ENCODE measurements at places on chromosomes 5 and 9.

DNA sequence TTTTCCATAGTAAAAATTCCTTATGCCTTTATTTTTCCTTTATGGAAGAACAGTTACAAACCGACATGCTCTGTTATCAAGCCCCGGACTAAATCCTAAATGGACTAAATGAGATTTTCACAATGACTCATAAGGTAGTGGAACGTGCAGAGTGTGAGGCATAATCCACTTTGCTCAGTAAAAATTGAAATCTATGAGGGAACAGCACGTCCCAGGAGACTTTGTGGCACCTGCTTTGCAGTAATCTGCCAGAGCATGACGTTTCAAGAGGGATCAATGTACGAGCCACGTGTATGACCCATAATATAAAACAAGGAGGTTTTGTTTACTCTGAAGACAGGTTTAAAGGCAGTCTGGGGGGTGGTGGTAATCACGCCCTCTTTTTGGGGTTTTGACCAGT lies 83.8 kb upstream of the GNA14 start:
- H3K4me1 ChIP-seq = peaks cover 13% of the 10 kb centered on the region
- no peak overlapping the region for H3K4me3 ChIP-seq
- H3K36me3 ChIP-seq = peaks cover 36% of the 10 kb centered on the region
- H3K27ac ChIP-seq = no peak overlapping the region
- DNase-seq = no peak

GRCh38 chr9:130424595-130425454 lies 19.9 kb upstream of the ASS1 start:
- H3K27ac ChIP-seq = no peak overlapping the region
- H3K36me3 ChIP-seq = no peaks in the 10 kb centered on the region
- peaks cover 13% of the 10 kb centered on the region for H3K27me3 ChIP-seq
- H3K4me1 ChIP-seq = no peaks in the 10 kb centered on the region
- H3K4me3 ChIP-seq = no peak overlapping the region
- DNase-seq = no peak

- H3K4me1 ChIP-seq = no peaks in the 10 kb centered on the region
- no peaks in the 10 kb centered on the region for H3K36me3 ChIP-seq
- no peak overlapping the region for H3K27ac ChIP-seq
- DNase-seq = no peak
- peaks cover 3% of the 10 kb centered on the region for H3K27me3 ChIP-seq
Measured at GRCh38 chr9:1253064-1253979, 203.2 kb downstream of the DMRT2 start.

DNA sequence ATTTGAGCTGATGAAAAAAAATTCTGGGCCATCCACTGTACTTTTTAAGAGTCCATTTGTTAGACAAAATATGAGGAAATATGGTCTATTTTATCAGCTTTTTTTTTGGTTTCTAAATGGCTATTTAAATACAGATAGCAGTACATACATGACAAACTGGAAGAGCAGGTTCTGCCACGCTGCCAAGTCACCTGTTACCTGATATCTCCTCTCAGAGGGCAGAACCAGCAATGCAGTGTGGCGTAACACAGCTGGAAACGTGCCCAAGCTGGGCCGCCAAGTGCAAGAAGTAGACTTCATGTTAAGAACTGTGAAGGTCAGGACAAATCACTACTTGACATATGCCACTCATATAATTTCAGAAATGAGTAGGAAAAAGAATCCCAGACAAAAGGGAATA lies 8.1 kb downstream of the MCIDAS start:
- no peaks in the 10 kb centered on the region for H3K36me3 ChIP-seq
- H3K4me3 ChIP-seq = no peak overlapping the region
- H3K27me3 ChIP-seq = peaks cover 59% of the 10 kb centered on the region
- DNase-seq = no peak
- H3K4me1 ChIP-seq = peaks cover 33% of the 10 kb centered on the region

- DNase-seq = no peak
- no peaks in the 10 kb centered on the region for H3K27me3 ChIP-seq
- H3K4me3 ChIP-seq = no peak overlapping the region
- peaks cover 60% of the 10 kb centered on the region for H3K4me1 ChIP-seq
Measured at GRCh38 chr9:130587921-130588320, 8.5 kb downstream of the FUBP3 start.

DNA sequence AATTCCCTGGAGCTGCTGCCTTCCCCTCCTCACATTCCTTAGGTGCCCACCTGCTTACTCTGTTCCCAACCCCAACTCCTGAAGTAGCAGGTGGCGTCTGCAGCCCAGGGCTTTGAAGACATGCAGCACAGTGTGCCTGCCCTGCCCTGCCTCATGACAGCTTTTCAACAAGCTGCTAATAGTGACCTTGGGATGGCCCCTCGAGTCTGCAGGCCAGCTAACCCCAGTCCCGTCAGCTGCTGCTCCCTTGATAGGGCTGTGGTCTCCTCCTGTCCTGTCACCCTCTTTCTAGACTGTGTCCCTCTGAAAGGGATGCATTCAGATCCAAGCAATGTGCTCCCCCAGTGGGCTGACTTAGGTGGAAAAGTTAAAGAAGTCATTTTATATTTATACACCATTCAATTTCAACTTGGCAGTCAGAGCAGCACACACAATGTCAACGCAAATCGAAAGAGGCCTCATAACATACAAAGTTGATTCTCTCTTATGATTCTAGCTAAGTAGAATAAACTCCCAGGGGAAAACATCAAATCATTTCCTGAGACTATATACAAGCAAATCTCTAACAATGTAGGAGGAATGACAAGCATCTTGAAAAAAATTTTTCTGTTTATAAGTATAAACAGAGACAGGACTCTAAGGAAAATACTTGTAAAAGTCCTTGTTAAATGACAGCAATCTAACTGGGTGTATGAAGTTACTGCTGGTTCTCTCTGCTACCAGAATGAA lies 37.9 kb downstream of the ADRB2 start:
- no peak for DNase-seq
- H3K27ac ChIP-seq = no peak overlapping the region
- no peak overlapping the region for H3K4me3 ChIP-seq

DNA sequence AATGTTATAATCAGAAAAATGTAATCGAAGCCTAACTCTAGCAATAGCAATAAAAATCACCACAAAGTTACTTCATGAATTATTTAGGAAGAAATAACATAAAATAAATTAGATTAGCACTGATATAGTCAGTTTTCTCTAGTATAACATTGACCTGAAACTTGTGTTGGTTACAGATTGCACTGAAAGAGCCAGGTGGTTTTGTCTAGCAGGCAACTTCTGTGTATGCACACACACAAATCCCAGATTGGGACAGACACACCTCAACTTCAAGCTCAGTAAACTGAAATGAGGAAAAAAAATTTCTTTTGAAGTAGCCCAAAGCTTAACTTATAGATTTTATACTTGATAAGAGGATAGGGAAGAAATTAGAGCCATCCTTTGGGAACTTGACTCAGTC lies 129.3 kb downstream of the EFNA5 start:
- H3K4me1 ChIP-seq = peaks cover 11% of the 10 kb centered on the region
- H3K36me3 ChIP-seq = no peaks in the 10 kb centered on the region
- no peaks in the 10 kb centered on the region for H3K27me3 ChIP-seq
- H3K4me3 ChIP-seq = no peak overlapping the region

DNA sequence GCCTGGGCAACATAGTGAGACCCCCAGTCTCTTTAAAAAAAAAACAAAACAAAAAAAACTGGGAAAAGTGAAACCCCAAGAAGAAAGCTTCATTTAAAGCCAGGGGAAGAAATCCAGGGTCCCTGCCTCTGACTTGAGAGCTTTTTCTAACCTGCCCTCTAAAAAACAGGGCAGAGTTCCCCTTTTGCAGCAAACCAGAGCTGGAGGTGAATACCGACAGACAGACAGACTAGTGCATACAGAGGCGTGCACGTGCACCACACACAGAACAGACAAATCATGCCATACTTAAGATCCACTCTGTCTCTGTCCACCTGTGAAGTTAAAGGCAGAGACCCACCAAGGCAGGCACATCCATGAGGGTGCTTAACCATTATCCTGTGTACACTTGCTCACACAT lies 11.7 kb upstream of the AQP3 start:
- no peaks in the 10 kb centered on the region for H3K27me3 ChIP-seq
- H3K36me3 ChIP-seq = peaks cover 26% of the 10 kb centered on the region
- H3K4me1 ChIP-seq = peaks cover 67% of the 10 kb centered on the region
- H3K4me3 ChIP-seq = no peak overlapping the region
- no peak for DNase-seq

DNA sequence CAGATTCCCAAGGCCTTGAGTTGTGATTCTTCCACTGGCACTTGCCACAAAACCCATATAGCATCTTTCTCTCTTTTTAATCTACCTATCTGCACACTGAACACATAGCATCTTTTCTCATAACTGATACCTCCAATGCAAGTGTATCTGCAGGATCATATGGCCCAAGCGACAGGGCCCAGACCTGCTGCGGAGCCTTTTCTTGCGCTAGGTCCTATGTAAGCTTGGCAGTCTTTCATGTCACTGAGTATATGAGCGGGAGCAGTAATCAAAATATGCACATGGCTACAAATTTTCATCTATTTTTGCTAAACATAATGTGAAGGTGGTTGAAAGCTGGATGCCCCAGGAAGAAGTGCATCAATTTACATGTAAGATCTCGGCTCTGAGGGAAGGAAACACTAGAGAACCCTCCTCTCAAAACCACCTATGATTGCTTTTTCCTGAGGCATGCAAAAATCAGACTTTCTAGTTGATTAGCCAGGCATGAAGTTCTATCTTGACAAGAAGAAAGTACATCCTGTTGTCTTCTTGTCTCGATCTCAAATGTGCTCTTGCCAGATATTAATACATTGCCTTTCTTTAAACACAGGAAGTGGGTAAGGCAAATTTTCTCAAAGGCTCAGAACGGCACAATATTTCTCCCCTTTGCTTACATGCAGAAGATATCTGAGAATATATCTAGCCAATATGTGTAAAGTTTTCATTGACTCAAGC lies 26.9 kb upstream of the CEMIP2 start:
- H3K36me3 ChIP-seq = no peaks in the 10 kb centered on the region
- H3K27ac ChIP-seq = peak overlapping the region; percentile 93
- no peaks in the 10 kb centered on the region for H3K27me3 ChIP-seq
- H3K4me3 ChIP-seq = peak overlapping the region; percentile 78
- H3K4me1 ChIP-seq = peaks cover 71% of the 10 kb centered on the region
- DNase-seq = no peak

DNA sequence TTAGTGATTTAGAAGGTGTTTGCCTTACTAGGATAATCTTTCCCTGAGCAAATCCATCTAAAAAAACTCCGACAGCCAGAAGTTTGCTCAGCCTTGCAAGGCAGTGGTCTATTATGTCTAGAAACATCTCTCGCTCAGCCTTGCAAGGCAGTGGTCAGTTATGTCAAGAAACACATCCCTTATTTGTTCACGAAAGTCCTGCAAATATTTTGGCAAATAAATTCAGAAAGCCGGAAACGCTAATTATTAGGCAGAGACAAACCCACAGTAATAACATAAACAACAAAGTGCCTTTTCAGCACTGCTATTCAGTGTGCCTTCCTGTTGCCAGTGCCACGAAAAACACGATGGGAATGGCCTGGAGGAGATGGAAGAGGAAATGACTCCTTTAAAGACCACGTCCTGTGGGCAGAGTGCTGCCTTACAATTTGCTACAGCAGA lies 184.5 kb downstream of the GNAQ start:
- peaks cover 2% of the 10 kb centered on the region for H3K36me3 ChIP-seq
- peaks cover 31% of the 10 kb centered on the region for H3K4me1 ChIP-seq
- H3K4me3 ChIP-seq = no peak overlapping the region
- no peak for DNase-seq

GRCh38 chr5:162466011-162466410 lies 398.4 kb downstream of the GABRG2 start:
- no peak overlapping the region for H3K4me3 ChIP-seq
- H3K27me3 ChIP-seq = no peaks in the 10 kb centered on the region
- DNase-seq = no peak
- H3K36me3 ChIP-seq = no peaks in the 10 kb centered on the region

GRCh38 chr9:133742251-133742650 lies 4.1 kb upstream of the SARDH start:
- no peak for DNase-seq
- no peaks in the 10 kb centered on the region for H3K36me3 ChIP-seq
- no peak overlapping the region for H3K4me3 ChIP-seq
- no peak overlapping the region for H3K27ac ChIP-seq
- H3K27me3 ChIP-seq = peaks cover 5% of the 10 kb centered on the region
- peaks cover 5% of the 10 kb centered on the region for H3K4me1 ChIP-seq

- H3K4me1 ChIP-seq = peaks cover 47% of the 10 kb centered on the region
- no peaks in the 10 kb centered on the region for H3K36me3 ChIP-seq
- no peak overlapping the region for H3K4me3 ChIP-seq
- H3K27me3 ChIP-seq = no peaks in the 10 kb centered on the region
Measured at GRCh38 chr9:124222918-124223720, 34.6 kb upstream of the NEK6 start.

- no peaks in the 10 kb centered on the region for H3K27me3 ChIP-seq
- H3K36me3 ChIP-seq = no peaks in the 10 kb centered on the region
- no peak overlapping the region for H3K4me3 ChIP-seq
- no peaks in the 10 kb centered on the region for H3K4me1 ChIP-seq
Measured at GRCh38 chr5:153551537-153552079, 61.1 kb downstream of the GRIA1 start.

DNA sequence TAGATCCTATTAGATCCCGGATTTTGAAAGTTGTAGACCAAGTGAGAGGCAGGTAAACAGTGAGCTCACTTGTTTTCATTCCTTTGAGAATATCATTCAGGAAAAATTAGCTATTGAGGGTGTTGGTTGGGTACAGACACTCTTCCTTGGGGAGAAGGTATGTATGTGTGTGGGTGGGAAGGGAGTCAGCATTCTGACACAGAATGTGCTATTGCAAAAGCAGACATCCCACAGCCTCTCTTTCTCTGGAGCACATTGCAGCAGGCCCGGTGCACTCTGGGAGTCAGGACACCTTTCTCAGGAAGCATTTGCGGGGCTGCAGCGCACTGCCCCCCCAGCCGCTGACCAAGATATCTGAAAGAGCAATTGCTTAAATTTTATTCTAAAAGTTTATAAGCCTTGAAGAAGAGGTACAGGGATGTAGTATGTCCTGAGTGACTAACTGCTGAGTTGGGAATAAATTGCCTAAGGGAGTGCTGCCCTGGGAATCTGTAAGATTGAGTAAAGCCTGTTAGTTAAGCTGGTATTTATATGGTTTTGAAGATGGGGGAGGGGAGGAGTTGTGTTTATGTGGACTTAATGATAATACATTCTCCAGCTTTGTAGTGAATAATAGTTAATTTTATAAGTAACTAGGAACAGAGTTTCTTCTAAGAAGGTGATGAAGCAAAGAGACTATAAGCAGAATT lies 5.2 kb downstream of the TNFAIP8 start:
- peaks cover 94% of the 10 kb centered on the region for H3K4me1 ChIP-seq
- no peaks in the 10 kb centered on the region for H3K27me3 ChIP-seq
- DNase-seq = no peak
- no peak overlapping the region for H3K4me3 ChIP-seq

GRCh38 chr9:91580136-91580535 lies 156.5 kb upstream of the NFIL3 start:
- DNase-seq = no peak
- H3K4me1 ChIP-seq = no peaks in the 10 kb centered on the region
- H3K27me3 ChIP-seq = peaks cover 4% of the 10 kb centered on the region
- no peak overlapping the region for H3K4me3 ChIP-seq
- no peaks in the 10 kb centered on the region for H3K36me3 ChIP-seq

GRCh38 chr9:95276395-95276954 lies 41.0 kb downstream of the FANCC start:
- H3K4me1 ChIP-seq = peaks cover 31% of the 10 kb centered on the region
- no peak for DNase-seq
- no peak overlapping the region for H3K27ac ChIP-seq
- no peaks in the 10 kb centered on the region for H3K27me3 ChIP-seq

Data from naive thymus-derived CD8-positive, alpha-beta T cell (primary cell).